DMS153 (cell line): ENCODE measurements at places on chromosomes 2 and 18.

DNA sequence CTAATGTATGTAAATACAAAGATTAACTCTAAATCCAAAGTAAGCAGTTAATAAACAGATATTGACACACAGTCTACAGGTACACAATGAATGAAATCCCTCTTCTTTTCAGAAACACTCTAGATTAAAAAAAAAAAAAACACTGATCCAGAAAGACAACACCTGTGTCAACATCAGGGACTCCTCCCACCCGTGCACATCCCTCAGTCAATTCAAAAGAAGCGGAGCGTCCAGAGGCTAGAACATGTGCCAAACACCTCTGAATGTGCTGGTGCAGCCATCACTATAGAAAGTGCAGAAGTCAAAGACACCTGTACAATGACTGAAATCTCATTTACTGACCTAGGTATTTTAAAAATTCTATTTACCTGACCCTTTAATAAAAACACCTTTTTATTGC lies 622.6 kb upstream of the ID2 start:
- peak; percentile 78 for DNase-seq

DNA sequence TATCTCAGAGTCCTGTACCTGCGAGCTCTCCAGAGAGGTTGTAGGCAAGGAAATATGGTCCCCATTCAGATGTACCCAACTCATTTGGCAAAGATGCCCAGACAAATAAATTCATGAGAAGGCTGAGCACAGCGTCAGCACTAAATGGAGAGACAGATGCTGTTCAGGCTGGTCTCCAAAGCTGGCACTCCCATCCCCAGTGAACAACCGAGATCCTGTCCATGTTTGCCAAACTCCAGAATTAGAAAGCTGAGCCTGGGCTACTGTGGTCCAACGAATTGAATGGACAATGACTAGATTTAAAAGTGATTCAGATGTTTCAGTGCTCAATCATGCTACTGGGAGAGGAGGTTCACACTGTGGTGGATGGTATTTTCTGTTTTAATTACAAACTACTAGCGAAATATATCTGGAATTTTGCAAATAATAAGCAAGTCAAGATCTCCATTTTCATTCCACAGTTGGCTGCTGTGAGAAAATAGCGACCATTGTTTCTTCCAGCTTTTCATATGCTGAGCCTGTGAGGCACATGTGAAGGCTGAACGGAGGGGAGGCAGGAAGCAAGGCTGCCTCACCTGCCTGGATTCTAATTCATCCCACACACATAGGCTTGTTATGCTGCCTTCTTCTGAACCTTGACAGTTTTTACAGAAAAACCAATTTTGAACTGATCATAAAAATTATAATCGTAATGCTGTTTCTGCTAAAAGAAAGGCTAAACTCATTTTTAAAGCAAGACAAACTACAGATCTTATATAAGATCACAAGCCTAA lies 22.6 kb upstream of the DAPL1 start:
- no peak for DNase-seq

- DNase-seq = no peak
These were observed 1870.4 kb upstream of the CELF4 start for GRCh38 chr18:39435996-39436395.

GRCh38 chr18:36672437-36673344 lies 156.1 kb downstream of the TPGS2 start:
- peak; percentile 92 for DNase-seq

- peak; percentile 48 for DNase-seq
These were observed 266.8 kb upstream of the SMIM21 start for GRCh38 chr18:75694292-75694691.

DNA sequence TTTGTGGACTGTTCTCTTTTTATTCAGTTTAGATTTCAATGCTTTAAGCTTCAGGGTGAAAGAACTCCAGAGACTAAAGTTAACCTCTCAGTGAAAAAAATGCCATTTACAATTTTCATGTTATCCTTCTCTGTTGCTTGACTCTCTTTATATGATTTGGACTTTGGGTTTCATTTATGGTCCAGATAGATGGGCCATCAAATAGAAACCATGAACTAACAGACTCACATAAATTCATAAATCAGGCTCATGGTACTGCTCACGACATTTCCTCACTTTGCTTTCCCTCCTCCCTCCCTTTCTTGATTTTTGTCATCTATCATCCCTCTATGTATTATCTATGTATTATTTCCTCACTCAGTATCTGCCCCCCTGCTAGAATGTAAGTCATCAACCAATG lies 10.0 kb downstream of the FAM110C start:
- no peak for DNase-seq

GRCh38 chr2:237600205-237600846 lies 9.8 kb upstream of the RAB17 start:
- DNase-seq = no peak

GRCh38 chr18:39260565-39260964 lies 1695.0 kb upstream of the CELF4 start:
- DNase-seq = no peak

GRCh38 chr2:207151048-207151447 lies 14.7 kb downstream of the KLF7 start:
- DNase-seq = no peak

DNA sequence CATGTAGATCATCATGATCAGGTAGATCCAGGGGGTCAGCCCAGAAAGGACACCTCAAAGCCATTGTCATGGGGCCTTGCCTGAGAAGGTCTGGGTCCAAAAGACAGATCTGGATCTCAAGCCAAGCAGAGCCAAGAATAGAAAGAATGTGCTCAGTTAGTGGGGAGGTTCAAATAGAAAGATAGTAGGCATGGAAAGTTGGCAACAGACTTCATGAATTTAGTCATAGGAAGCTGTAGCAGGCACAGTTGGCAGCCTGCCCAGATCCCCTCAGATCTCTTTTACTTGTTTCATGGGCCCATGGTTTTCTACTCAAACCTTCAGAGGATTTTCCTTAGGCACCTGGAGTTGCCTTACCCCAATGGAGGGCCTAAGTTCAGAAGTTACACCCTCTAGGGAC lies 767.0 kb downstream of the SLC4A3 start:
- peak; percentile 3 for DNase-seq

- DNase-seq = no peak
These were observed 91.4 kb upstream of the TACR1 start for GRCh38 chr2:75290600-75291150.

GRCh38 chr2:224611938-224612337 lies 26.8 kb upstream of the CUL3 start:
- DNase-seq = no peak

DNA sequence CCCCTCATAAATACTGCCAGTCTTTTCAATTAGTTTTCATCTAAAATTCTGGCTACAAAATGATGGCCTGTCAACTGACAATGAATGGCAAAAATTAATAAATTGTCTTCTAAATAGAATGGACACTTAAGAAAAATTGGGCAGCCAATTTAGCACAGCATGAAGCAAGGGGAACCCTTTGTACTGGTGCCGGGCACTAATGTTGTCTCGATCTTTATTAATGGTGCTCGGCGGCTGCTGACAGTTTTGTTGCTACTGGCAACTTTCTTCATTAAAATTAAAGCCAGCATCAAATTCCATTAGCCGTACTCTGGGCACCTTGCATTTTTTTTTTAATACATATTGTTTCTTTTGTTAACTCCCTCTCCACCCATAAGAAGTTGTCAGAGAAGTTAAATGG lies 309.3 kb downstream of the GBX2 start:
- DNase-seq = no peak

DNA sequence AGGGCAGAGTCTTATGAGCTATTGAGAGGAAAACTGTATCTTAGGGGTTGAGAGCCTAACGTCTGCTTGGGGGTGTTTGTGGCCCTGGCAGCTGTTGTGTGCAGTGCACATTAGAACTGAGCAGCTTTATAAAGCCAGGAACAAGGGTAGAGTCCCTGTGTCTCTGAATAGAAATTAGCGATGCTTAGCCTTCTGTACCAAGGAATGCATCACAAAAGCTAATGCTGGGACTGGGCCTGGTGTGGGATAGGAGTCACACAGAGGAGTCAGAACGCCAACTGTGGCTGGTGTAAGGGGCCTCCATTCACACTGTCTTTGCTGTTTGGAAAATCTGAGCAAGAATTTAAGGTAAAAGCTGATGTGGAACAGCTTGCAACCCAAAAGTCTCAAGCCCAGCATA lies 283.2 kb downstream of the SOX11 start:
- DNase-seq = no peak

GRCh38 chr18:36450264-36450663 lies 152.8 kb downstream of the FHOD3 start:
- no peak for DNase-seq

DNA sequence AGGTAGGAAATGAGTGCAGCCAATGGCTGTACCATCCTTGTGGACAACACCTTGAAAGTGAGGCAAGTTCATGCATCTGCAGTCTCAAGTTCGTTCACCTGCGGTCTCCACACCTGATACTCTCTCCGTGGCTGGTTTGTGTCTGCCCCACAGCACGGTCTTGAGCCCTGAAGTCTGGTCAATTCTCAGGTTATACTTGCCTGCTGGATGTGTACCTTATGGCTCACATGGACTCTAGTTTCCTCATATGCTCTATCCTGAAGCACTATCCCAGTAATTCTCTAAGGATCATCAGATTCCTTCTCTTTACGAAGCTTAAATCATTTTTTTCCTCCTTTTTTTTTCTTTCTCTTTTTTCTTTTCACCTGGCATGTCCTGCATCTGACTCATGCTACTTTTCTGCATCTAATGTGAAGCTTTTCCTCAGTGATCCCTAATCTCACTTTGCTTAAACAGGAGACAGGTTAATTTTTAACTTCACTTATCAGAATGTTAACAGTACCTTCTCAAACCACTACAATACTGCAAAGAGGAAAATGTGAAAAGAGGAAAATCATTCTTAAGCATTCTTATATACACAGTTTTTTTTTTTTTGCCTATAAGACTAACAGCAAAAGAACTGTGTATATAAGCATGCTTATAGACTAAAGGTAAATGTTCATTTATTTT lies 511.2 kb downstream of the SOX11 start:
- DNase-seq = no peak

DNA sequence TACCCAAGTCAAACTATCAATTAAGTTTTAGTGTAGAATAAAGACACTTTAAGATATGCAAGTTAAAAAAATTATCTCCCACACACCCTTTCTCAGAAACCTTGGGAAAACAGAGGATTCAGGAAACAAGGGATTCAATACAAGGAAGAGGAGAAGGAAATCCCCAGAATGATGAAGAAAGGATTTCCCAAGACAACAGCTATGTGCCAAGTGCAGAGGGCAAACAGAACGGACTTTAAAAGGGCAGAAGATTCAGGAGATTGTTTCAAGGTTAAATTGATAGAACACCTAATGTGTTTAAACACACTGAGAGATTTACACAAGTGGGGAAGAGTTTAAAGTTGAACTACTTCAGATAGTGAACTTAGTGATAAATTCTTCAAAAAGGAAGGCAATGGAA lies 71.5 kb upstream of the EPAS1 start:
- DNase-seq = no peak

- no peak for DNase-seq
These were observed 5.4 kb upstream of the ITGB6 start for GRCh38 chr2:160205505-160205904.

DNA sequence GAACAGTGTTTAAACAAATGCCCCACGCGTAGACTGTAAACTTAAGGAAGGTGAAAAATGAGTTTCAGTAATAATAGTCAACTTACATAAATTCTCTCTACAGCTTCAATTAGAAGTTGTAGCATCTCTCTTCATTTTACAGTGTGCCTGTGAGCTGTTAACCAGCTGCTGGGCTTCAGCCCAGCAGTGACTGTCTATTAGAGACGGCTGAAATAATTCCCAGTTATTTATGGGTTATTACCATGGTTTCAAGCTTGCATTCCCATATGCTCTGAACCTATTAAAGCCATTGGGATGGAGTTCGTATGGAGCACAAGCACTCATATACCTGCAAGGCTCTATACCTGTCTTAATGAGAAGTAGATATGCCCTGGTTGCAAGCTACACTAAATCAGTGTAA lies 501.1 kb downstream of the CNTNAP5 start:
- no peak for DNase-seq

DNA sequence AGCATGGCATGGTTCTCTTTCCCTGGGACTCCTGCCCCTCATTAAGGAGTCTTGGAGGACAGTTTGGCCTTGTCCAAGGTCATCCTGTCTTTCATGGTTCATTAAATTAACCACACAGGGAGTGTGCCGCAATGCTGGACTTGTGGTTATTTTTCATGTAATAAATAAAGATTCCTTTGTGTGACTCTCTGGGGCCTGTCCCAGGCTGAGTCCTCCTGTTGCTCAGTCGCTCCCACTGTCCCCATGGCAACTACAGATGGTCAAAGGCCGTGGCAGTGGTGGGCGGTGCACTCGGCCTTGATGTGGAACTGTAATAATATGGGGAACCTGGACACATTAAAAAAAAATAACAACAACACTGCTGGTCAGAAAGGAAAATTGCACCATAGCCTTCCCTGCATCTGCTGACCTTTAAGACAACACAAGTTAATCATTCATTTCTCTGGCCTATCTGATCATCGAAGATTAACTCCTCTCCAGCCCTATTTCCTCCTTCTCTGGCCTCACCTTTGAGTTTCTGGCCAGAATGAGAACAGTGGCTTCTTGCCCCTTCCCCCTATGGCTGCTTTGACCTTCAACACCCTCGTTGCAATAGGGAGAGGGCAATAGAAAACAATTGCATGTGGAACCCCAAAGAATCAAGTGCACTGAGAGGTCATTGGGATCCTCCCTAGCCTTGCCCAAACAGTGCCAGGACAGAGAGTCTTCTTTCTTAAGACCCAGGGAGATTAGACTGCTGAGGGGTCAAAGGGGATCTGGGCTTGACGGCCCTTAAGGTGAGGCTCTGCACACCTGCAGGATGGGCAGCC lies 44.7 kb downstream of the PSD4 start:
- no peak for DNase-seq

DNA sequence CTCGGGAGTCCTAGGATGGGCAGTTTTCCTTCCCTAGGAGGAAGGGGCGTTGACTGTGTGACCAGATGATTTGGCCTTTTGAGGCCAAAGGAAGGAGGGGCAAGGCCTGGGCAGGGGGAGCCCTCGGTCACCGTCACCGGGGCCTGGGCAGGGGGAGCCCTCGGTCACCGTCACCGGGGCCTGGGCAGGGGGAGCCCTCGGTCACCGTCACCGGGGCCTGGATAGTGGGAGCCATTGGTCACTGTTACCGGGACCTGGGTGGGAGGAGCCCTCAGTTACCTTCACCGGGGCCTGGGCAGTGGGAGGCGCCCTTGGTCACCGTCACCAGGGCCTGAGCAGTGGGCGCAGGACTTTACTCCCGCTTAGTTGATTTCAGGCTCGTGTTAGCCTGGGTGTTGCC lies 17.3 kb downstream of the D2HGDH start:
- DNase-seq = no peak

GRCh38 chr2:172249334-172249733 lies 146.6 kb upstream of the DLX2 start:
- no peak for DNase-seq

DNA sequence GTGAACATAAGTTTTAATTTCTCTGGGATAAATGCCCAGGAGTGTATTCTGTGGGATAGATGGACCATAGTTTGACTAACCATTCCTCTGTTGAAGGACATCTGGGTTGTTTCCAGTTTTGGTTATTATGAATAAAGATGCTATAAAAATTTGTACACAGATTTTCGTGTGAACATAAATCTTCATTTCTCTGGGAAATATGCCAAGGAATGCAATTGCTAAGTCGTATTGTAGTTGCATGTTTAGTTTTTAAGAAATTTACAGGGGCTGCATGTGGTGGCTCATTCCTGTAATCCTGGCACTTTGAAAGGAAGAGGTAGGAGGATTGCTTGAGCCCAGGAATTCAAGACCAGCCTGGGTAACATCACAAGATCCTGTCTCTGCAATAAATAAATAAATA lies 6.9 kb upstream of the SLC11A1 start:
- DNase-seq = no peak
